ENCODE measurements at places on chromosomes 6 and 20.

DNA sequence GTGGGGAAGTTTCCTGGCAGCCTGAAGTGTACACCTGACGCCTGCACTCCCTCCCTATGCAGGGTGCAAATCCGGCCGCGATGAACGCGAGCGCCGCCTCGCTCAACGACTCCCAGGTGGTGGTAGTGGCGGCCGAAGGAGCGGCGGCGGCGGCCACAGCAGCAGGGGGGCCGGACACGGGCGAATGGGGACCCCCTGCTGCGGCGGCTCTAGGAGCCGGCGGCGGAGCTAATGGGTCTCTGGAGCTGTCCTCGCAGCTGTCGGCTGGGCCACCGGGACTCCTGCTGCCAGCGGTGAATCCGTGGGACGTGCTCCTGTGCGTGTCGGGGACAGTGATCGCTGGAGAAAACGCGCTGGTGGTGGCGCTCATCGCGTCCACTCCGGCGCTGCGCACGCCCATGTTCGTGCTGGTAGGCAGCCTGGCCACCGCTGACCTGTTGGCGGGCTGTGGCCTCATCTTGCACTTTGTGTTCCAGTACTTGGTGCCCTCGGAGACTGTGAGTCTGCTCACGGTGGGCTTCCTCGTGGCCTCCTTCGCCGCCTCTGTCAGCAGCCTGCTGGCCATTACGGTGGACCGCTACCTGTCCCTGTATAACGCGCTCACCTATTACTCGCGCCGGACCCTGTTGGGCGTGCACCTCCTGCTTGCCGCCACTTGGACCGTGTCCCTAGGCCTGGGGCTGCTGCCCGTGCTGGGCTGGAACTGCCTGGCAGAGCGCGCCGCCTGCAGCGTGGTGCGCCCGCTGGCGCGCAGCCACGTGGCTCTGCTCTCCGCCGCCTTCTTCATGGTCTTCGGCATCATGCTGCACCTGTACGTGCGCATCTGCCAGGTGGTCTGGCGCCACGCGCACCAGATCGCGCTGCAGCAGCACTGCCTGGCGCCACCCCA is 1.2 kb downstream of the GPR6 start:
- DNase-seq = no peak

DNA sequence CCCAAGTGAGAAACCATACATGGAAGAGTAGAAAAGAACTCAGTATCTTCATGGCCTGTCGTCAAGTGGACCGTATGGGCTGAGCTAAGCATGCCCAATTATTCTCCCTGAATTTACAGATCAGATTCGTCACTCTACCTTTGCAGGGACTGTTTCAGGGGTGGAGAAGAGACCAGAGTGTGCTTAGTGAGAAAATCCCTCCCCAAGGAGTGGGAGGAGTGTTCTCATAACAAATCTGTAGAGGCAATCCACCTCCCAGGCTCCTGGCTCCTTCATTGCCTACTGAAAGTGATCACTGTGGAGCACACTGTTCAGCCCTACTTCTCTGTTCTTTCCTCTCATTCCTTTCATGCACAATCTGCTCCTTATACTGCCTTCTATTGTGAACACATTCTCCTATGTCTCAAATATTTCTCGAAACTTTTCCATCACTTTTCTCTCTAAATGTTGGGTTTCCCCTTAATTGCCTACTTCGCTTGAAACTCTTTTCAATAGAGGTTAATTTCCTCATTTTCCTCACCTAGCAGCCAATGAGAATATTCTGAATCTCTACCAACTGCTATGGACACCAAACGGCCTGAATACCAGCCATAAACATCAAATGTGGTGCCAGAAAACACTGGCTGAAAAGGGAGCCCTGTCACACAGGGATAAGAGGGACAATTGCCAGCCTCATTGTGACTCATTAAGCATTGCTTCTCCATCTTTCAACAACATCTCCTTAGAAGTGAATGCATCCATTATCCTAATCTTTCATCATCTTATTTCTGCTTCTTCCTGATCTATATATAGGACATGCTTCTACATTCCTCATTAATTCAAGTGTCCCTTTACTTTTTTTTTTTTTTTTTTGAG is 398.3 kb downstream of the UTRN start:
- no peak for DNase-seq

DNA sequence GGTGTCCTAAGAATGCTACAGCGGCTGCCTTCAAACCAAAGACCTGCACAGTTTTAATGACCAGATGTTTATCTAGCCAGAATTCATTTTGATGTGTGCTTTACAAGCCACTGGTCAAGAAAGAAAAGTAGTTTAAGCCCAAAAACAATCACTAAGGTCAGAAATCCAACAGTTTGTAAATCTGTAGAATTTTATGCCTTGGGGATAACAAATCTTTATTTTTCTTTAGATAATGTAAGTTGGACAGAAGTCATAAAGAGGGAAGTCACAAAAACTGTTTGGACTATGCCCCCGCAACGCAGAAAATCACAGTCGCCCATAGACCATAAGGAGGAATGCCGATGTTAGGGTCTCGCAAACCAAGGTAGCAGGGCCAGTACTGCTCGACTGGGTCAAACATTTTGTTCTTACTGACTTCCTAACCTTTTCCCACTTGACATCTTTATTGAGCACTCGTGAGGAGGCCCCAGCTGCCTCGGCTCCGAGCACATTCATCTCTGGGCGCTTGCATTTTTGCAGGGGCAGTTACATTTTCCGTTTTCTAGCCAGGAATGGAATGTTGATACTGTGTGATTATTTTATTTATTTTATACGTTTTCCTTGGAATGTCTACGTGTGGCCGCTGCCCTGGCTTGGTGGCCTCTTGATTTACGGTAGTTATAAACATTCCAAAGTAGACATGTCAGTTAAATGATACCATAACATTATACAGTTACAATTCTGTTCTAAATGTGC is 56.7 kb upstream of the APCDD1L start:
- DNase-seq = no peak

DNA sequence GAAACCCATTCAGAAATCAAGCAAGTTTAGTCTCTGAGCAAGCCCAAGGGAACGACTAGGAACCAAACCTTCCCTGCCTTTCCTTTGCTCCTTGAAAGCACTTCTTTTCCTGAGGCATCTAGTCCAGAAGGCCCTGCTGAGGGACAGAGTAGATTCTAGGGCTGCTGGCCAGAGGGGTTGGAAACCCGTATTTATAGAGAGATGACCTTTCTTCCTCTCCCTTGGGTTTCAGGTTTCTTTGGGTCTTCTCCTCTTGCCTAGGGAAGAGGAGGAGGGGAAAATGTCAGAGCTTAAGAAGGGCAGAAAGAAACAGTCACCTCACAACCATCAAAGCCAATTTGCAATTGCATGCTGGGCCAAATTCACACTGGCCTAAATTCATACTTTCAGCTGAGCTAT is 5.8 kb downstream of the APOBEC2 start:
- no peak for DNase-seq

- no peak for DNase-seq
Observed at GRCh38 chr6:140879946-140880345, 1252.8 kb upstream of the GJE1 start.

- DNase-seq = no peak
Observed at GRCh38 chr6:152206072-152206818, 398.8 kb downstream of the ESR1 start.

GRCh38 chr6:14953836-14954235 is 292.0 kb upstream of the JARID2 start:
- no peak for DNase-seq

- DNase-seq = no peak
Observed at GRCh38 chr20:46305331-46305972, 2.8 kb downstream of the CDH22 start.

DNA sequence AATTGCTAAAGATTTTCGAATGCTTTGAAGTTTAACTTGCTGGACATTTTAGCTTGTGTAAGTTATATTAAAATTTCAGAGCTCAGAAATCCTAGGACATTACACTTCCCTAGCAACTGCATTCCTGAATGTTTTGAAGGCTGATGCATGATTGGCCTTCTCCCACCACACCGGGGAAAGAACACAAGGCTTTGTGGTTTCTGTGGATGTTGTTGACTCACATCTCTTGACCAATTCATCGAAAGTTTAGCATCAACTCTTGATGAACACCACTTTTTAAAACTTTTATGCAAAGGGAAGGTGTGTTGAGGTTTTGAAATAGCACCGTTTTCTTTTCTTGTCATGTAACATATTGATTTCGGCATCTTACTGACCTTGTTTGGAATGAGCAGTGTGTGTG is 81.1 kb downstream of the RIMS1 start:
- no peak for DNase-seq

- peak; percentile 22 for DNase-seq
Observed at GRCh38 chr20:36606158-36607066, 833 bp downstream of the RAB5IF start.

- DNase-seq = no peak
Observed at GRCh38 chr6:33683051-33683571, 28.4 kb downstream of the UQCC2 start.

DNA sequence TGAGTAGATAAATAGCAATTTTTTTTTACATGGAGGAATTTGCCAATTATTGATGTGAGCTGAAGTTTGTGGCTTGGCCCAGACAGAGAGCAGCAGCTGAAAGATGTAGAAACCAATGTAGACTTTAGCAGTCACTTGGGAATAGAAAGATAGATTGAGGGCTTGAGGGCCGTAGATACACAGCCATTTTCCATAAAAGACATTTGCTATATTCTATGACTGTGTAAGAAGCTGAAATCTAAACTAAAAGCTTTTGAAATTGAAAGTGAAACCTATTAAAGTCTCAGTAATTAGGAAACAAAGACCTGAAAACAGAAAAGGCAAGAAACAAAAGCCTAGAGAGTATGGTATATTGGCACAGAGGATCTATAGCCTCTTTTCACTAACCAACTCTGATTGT is 332.7 kb downstream of the CENPW start:
- no peak for DNase-seq

DNA sequence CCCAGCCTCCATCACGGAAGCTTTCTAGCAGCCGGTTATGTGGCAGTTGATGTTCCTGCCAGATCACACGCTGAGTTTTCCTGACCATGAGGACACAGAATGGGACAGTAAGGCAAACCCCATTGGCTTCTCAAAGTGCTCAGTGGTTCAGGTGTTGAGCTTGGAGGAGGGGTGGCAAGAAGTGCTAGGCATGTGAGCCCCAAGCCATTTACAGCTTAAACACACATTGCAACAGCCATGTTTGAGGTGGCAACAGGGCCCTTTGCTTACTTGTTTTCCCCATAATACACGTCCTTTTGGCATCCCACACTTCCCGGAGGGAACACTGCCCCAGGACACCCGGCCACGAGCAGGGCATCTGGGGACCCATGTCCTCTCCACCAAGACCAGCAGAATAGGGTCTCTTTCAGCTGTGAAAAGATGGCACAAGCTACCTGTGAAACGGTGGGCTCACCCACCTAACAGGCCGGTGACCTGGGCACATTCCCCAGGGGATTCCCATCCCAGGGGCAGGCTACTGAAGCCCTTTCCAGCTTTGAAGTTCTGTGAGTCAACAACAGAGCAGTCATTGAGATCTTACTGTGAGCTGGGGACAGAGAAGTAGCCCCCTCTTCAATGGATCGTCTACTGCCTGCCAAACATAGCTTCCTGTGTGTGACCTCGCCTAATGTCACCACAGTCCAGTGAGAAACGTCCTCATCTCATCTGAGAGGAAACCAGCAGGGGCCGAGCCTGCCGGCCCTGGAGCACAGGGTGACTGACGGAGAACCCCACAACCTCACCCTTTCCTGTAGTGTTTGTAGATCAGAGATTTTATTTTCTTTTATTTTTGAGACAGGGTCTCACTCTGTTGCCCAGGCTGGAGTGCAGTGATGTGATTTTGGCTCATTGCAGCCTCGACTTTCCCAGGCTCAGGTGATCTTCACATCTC is 4.0 kb upstream of the TLDC2 start:
- no peak for DNase-seq

- DNase-seq = no peak
Observed at GRCh38 chr6:132011582-132011981, 60.4 kb upstream of the CCN2 start.

- DNase-seq = no peak
Observed at GRCh38 chr20:39268981-39269461, 306.9 kb downstream of the DHX35 start.

GRCh38 chr6:97059473-97059872 is 134.9 kb downstream of the KLHL32 start:
- DNase-seq = no peak

GRCh38 chr20:52948491-52948890 is 23.7 kb upstream of the TSHZ2 start:
- DNase-seq = no peak

GRCh38 chr6:64622944-64623343 is 987.3 kb downstream of the PHF3 start:
- no peak for DNase-seq

Data from activated naive CD4-positive, alpha-beta T cell (primary cell).